Lung (tissue), 17 donors: ENCODE measurements at places on chromosomes 5 and 9.

GRCh38 chr5:137340881-137341280 is 158.2 kb downstream of the SPOCK1 start:
- no peaks in the 10 kb centered on the region for H3K4me1 ChIP-seq
- no peak for DNase-seq
- no peak overlapping the region for H3K27ac ChIP-seq
- H3K4me3 ChIP-seq: no peak overlapping the region

DNA sequence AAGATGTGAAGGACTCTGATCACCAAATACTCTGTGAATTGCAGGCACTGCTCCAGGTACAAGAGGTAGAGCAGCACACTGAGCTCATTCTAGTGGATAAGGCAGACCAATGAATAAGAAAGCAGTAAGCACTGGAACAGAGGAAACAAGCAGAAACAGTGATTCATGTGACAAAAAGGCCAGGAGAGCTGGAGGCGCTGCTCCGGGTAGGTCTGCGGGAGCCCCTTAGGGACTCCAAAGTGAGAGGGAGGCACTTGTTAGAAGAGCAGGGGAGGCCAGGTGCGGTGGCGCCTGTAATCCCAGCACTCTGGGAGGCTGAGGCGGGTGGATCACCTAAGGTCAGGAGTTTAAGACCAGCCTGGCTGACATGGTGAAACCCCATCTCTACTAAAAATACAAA is 231.6 kb upstream of the NFIL3 start:
- no peaks in the 10 kb centered on the region for H3K36me3 ChIP-seq
- H3K27me3 ChIP-seq: no peaks in the 10 kb centered on the region
- DNase-seq: no peak

- H3K4me3 ChIP-seq: no peak overlapping the region
- H3K36me3 ChIP-seq: no peaks in the 10 kb centered on the region
- no peaks in the 10 kb centered on the region for H3K27me3 ChIP-seq
- H3K4me1 ChIP-seq: no peaks in the 10 kb centered on the region
Observed at GRCh38 chr9:88544245-88544644, 9.3 kb downstream of the NXNL2 start.

GRCh38 chr5:56640763-56641406 is 174.5 kb upstream of the MAP3K1 start:
- DNase-seq: no peak
- no peak overlapping the region for H3K27ac ChIP-seq
- H3K4me1 ChIP-seq: peaks cover 6% of the 10 kb centered on the region
- H3K4me3 ChIP-seq: no peak overlapping the region
- H3K27me3 ChIP-seq: no peaks in the 10 kb centered on the region

- no peaks in the 10 kb centered on the region for H3K4me1 ChIP-seq
- H3K27ac ChIP-seq: no peak overlapping the region
- H3K4me3 ChIP-seq: no peak overlapping the region
- H3K36me3 ChIP-seq: no peaks in the 10 kb centered on the region
Observed at GRCh38 chr5:33531824-33532223, 91.1 kb downstream of the TARS1 start.

DNA sequence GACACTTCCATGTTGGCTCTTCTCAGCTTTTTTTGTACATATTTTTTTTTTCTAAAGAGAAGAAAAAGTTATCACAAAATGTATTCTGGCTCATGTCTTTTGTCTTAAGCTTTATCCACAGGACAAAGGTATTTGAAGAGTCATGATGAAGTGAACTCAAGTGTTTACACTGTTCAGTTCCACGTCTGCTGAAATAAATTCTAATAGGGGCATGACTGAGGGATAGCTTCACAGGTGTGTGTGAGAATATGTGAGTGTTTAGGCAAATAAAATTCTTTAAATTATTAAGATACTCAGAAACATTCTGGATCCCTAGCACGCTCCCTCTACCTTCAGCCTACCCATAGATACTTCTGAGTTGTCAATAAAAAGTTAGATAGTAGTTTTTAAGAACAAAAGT is 59.8 kb downstream of the BAAT start:
- peaks cover 2% of the 10 kb centered on the region for H3K4me1 ChIP-seq
- no peaks in the 10 kb centered on the region for H3K36me3 ChIP-seq
- H3K27me3 ChIP-seq: no peaks in the 10 kb centered on the region
- H3K4me3 ChIP-seq: no peak overlapping the region
- H3K27ac ChIP-seq: no peak overlapping the region
